ENCODE measurements at places on chromosomes 11 and 22.

DNA sequence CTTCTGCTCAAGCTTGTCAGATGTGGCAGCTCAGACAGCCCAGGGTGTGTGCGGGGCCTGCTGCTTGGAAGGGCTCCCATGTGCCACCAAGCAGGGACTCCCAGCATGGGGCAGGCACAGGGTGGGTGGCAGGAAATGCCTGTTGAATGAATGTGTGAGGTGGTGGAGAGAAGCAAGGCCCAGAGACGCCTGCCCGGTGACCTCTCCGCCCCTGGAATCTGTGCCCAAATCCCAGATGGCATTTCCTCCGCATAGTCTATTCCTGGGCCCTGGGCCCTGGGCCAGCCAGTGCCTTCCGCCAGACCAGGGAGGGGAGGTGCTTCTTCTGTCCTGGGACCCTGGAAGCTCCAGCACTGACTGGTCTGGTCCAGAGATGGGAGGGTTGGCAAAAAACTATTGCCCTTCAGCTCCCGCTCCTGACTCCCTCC lies 3.7 kb downstream of the CST6 start:
- DNase-seq, result no peak

DNA sequence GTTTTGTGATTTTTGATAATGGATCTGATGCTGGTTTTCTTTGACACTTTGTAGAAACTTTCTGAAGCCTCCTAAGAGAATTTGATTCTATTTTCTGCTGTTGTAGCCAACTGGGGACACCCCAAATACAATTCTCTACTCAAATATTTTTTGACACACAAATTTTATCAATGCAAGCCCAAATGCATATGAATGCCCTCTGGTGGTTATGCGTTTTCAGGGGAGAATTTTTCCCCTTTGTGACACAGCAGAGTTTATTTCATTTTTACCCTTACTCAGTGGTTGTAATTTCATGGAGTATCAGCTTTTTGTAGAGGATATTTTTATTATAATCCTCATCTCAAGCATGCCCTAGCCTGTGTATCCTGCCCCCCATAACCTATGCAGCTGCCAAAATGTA lies 44.7 kb upstream of the MTMR2 start:
- no peak for DNase-seq

GRCh38 chr11:127862406-127862805 lies 725.0 kb downstream of the ETS1 start:
- no peak for DNase-seq

DNA sequence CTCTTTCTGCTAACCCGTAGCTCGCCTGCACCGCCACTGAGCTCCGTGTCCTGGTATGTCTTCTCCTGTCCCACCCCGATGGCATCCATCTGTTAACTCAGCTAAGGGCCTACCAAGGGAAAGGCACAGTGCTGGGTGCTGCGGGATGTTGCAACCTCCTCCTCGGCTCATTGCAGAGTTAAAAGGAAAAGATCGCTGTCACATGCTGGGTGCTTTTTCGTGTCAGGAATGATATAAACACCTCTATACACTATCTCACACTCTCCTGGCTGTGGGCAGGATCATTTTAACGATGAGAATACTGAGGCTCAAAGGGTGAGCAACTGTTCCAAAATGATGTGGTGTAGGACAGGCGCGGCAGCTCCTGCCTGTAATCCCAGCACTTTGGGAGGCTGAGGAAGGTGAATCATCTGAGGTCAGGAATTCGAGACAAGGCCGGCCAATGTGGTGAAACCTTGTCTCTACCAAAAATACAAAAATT lies 10.1 kb downstream of the TXN2 start:
- DNase-seq, result no peak

- DNase-seq, result no peak
Observed at GRCh38 chr11:1274501-1274900, 34.9 kb downstream of the TOLLIP start.

DNA sequence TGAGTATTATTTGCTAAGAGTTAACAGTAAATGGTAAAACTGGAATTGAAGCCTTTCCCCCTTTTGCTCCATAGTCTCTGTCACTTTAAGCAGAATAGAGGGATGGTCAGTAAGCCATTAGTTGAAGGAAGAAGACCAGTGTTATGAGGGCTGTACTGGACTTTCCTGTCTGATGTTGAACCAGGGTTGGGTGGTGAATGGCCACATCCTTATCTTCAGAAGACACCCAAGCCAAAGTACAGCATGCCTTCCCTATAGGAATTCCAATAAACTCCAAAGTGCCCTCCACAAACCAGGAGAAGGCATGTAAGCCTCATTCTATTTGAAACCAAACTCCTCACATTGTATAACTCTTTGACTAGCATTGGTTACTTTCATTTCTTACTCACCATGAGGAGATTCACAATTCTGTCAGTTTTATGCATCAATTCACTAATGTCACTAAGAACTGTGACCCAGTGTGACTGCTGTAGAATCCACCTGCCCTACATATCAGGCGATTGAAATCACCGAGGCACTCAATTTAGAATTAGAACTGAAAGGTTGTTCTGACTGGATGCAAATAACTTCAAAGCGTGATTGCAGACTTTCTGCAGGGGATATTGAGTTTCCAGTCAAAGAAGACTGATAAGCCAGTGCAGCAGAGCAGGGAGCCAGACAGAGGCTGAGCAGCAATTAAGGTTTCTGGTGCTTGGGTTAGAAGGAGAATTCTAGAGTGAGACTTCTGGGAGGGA lies 107.1 kb upstream of the DDI1 start:
- DNase-seq, result no peak

GRCh38 chr11:56172256-56172830 lies 4.1 kb upstream of the OR5J2 start:
- no peak for DNase-seq

DNA sequence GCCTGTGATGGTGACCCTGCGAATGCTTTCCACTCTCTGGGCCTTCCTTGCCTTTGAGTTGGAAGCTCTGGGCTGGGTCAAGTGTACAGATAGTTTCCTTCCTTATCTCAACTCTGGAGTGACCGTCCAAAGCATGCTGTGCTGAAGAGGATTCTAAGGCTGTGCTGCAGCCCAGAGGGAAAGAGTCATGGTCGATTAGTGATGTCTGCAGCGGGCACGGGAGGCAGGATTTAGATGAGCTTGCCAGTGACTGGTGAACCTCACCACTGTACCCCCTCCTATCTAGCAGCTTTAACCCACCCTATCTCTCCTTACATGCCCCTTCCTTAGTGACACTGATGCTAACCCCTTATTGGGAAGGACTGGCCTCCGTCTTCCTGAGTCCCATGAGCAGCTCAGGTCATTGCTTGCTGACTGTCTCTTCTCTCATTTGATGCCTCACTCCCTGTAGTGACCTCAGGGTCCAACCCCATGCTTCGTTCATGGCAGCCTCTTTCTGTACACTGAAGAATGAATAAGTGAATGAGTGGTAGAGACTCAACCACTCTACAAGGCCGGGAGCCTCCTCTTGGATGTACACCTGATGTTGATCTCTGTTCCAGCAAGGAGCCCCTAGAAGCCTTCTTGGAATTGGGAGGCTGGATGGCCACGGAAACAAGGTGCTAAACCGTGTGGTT lies 6.7 kb downstream of the GNAZ start:
- no peak for DNase-seq

DNA sequence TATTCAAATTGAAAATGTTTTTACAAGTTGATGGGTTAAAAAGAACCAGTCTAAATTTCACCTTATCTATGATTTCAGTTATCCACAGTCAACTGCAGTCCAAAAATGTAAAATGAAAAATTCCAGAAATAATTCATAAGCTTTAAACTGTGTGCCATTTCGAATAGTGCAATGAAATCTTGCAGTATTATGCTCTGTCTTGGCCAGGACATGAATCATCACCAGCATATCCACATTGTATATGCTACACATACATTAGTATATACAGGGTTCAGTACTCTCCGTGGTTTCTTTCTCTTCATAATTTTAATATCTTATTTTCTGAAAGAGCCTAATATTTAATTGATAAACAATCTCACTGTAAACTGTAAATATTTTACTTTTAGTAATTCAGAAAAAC lies 45.9 kb downstream of the ARHGAP32 start:
- DNase-seq, result no peak

GRCh38 chr11:45737056-45737455 lies 67.9 kb upstream of the SLC35C1 start:
- no peak for DNase-seq

GRCh38 chr11:72812967-72813739 lies 1.1 kb upstream of the ATG16L2 start:
- peak; percentile 70 for DNase-seq

GRCh38 chr11:13140873-13141655 lies 131.9 kb downstream of the RASSF10 start:
- DNase-seq, result no peak

DNA sequence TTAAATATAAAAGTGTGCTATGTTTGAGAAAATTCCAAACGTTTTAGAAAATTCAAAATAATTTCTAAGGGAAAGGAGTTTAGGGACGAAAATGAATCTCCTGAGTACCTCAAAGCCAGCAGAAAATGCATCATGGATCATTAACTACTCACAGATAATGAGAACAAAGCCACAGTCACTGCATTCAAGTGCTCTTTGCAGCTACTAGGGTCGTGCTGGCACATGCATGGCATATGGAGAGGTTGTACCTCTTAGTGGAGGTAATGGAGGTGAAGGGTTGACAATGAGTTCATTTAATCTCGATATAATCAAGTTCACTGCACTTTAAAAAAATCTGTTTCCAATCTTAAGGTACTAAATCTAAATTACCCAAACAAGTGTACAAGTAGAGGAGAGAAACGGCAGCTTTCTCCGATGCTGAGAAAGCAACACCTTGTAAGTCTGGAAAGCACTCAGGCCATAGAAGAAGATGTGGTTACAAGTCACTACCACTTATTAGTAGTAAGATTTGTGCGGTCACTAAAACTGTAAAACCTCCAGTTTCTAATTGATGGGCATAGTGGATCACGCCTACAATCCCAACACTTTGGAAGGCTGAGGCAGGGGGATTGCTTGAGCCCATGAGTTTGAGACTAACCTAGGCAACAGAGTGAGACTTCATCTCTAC lies 261.1 kb upstream of the ANO3 start:
- no peak for DNase-seq

- DNase-seq, result no peak
Observed at GRCh38 chr22:42462016-42462415, 29.8 kb upstream of the NFAM1 start.

DNA sequence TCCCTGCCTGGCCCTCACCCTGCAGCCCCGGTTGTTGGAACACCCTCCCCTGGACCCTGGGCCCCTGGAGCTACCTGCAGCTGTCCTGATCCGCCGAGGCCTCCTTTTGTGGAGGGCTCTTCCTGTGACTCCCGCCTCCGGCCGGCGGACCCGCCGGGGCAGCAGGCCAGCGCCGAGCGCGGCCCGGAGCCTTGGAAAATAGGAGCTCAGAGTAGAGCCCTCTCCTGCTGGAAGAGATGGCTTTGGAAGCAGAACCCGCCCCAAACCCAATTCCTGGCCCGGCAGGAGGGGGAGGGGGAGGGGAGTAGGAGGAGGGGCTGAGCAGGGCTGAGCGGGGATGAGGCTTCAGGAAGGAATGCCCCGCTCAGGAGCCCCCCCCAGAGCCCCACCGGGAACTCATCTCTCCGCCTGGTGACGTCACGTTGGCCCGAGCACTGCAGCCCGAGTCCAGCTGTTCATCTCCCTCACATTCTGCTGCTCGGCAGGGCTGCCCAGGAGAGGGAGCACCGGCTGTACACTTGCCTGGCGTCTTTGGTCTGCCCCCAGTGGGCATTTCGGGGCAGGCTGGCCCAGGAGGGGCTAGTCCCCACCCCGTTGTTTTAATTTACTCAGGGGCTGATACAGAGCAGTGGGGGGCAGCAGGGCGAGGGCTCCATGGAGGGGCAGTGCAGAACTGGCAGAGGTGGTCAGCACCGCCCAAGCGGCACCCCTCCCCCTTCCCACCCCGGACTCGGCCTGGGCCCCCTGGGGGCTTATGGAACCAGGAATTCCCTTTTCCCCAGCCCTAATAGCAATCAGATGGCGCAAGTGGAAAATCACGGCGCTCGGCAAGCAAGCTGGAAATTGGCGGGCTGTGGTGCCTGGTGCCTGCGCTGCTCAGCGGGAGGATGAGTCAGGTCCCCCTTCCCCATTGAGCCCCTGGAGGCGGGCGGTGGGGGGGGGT lies at the start of gene MRGPRF:
TSS of gene MRGPRF (minus strand) at position 238 of the 943 bp plus-strand sequence. CDS start 3,345 bp downstream, outside the sequence.
- DNase-seq, result peak; percentile 68

DNA sequence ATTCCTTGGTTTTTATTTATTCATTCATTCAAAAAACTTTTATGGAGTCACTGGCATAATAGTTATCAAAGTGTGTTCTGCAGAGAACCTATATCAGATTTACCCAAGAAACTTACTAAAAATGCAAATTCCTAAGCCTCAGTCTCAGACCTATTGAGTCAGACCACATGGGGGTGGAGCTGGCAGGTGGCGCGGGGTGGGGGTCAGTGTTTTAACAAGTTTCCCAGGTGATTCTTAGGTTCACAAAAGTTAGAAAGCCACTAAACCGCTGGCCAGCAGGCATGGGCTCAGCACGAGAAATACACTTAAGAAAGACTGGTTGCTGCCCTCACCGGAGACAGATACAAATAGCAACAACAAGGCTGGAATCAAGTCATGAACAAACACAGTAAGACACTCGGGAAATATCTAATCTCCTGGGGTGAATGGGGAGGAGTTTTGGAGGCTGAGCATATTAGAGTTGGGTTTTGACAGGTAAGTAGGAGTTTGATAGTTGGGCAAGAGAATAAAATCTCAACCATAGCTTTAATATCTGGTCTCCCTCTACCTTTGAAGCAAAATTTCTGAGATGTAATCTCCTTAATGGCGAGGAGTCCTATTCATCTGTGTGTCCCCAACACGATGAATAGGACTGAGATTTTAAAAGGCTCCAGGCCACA lies 167.5 kb upstream of the NECTIN1 start:
- no peak for DNase-seq

DNA sequence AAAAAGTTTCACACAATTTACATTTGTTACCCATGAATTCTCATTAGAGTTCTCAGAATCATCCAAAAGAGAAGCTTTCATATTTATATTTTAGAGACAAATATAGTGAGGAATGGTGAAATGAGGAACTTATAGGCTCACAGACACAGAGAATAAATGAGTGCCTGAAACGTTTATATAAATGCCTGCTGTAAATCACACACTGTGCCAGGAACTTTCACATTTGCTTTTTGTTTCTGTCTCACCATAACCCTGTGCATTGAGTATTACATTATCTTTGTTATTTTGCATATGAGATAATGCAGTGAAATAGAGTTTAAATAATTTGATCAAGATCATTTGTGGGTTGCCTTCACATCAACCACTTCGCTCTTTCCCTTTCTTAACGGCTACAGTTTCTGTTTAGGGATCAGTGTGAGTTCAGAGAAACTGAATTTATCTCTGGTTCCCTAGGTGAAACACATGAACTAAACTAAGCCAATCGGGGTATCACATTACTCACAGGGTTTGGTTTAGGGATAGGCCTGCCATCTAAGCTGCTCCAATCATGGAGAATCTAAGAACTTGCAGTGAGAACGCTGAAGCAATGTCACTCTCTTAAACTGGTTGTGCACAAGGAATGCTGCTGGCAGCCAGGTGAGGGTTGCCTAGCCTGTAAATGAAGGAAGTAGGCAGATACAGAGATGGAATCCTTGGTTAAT lies 1339.2 kb upstream of the TENM4 start:
- no peak for DNase-seq

GRCh38 chr11:2369320-2369719 lies 7.8 kb upstream of the CD81 start:
- no peak for DNase-seq

- peak; percentile 65 for DNase-seq
Observed at GRCh38 chr11:43282607-43283440, 29.0 kb upstream of the API5 start.
